ENCODE measurements at places on chromosomes 2 and 18. TPM values are rescaled to one million over a fixed set of nuclear protein-coding genes. Genes with fewer than 3 reads are reported as not detected.

DNA sequence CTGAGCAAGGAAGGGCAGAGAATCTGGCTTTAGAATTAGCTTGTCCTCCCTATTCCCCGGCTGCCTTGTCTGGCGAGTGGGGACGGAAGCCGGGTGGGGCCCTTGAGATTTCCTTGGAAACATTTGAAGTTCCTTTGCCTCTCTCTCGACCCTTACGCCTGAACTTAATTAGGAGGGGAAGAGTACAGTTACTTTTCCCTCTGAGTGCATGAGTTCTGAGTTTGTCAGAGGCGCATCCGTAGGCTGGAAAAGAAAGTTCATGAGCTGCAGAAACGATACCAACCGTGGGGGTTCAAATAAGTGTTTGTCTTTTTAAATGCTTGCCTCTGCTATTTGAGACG lies 468 bp downstream of the PIKFYVE start:
- H3K36me3 ChIP-seq = peaks cover 4% of the 10 kb centered on the region
- H3K4me3 ChIP-seq = peak overlapping the region; percentile 97
- no peak for DNase-seq
- no peaks in the 10 kb centered on the region for H3K27me3 ChIP-seq
- peaks cover 41% of the 10 kb centered on the region for H3K4me1 ChIP-seq
- peak overlapping the region; percentile 96 for H3K27ac ChIP-seq

DNA sequence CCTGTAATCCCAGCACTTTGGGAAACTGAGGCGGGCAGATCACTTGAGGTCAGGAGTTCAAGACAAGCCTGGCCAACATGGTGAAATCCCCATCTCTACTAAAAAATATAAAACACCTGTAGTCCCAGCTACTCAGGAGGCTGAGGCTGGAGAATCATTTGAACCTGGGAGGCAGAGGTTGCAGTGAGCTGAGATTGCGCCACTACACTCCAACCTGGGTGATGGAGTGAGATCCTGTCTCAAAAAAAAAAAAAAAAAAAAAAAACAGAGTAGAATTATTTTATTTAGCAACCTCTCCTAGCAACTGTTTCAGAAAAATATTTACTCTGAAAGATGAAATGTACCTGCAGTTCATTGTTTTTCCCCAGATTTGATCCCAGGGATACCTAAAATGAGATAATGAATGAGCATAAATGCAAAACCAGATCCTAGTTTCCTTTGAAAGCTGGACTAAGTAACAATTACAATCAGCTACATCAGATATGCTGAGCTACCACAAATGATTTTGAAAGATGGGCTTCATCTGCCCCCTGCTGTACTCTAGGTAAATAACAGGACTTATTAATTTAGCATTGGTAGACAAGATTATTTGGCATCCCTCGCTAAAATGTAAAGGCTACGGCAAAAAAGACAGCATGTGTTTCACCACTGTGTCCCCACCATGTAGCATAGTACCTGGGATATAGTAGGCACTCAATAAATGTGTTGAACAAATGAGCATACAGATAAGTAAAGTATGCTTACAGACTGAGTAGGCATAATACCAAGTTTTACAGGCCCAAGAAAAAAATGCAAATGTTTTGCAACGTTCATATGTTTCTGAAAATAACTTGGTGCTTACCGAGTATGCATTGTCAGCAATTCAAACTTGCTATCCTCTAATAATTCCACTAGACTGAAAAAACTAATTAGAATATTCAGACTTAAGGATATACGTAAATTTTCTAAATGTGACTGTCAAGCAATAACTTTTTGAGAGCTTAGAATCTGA lies 102.5 kb downstream of the ATL2 start:
- H3K27me3 ChIP-seq = no peaks in the 10 kb centered on the region
- no peaks in the 10 kb centered on the region for H3K4me1 ChIP-seq
- H3K4me3 ChIP-seq = no peak overlapping the region

- no peaks in the 10 kb centered on the region for H3K27me3 ChIP-seq
- no peak overlapping the region for H3K27ac ChIP-seq
- H3K4me1 ChIP-seq = no peaks in the 10 kb centered on the region
- DNase-seq = no peak
Measured at GRCh38 chr2:168583064-168583709, 127.1 kb downstream of the CERS6 start.

GRCh38 chr18:498931-499775 lies 1.3 kb downstream of the COLEC12 start:
- peaks cover 29% of the 10 kb centered on the region for H3K4me1 ChIP-seq
- H3K36me3 ChIP-seq = no peaks in the 10 kb centered on the region
- H3K4me3 ChIP-seq = peak overlapping the region; percentile 46
- peaks cover 58% of the 10 kb centered on the region for H3K27me3 ChIP-seq
- peak; percentile 42 for DNase-seq

DNA sequence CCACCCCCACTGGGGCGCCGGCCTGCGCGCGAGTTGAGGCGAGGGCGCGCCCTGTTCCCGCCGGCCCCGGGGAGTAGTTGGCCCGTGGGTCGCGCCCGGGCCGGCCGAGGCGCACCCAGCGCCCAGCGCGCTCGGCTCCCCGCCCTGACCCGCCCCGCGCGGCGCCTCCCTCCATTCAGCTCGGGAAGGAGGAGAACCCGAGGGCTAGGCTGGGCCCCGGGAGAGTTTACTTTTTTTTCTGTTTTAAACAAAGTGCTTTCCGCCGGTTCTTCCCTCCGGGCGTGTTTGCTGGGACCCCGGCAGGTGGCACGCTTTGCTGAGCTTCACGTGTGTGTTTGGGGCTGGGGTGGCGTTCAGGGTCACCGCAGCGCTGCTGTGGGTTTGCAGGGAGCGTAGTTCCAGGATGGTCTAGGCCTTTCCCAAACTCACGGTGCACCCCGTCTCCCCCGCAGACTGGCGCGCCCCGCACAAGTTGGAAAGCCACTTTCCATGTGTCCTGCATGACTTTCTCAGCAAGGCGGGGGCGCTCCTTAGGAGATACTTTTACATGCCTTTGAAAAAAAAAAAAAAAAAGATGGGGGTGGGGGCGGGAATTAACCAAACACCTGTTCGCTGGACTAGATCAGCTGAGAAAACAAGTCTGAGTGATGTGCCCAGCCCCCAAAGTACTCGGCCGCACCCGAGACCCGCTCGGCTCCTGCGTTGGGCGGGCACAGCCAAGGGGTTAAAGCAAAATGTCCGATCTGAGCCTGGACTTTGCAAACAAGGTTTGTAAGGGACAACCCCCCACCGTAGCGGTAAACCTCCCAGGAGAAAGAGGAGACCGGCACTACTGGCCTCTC lies 825 bp downstream of the ITGA6 start:
- peaks cover 5% of the 10 kb centered on the region for H3K4me1 ChIP-seq
- peak overlapping the region; percentile 75 for H3K4me3 ChIP-seq
- H3K27me3 ChIP-seq = peaks cover 48% of the 10 kb centered on the region
- no peak for DNase-seq
- no peaks in the 10 kb centered on the region for H3K36me3 ChIP-seq

GRCh38 chr2:186820303-186820702 lies 28.7 kb downstream of the ZSWIM2 start:
- H3K4me1 ChIP-seq = no peaks in the 10 kb centered on the region
- no peak for DNase-seq
- no peaks in the 10 kb centered on the region for H3K36me3 ChIP-seq
- no peak overlapping the region for H3K4me3 ChIP-seq
- no peak overlapping the region for H3K27ac ChIP-seq

DNA sequence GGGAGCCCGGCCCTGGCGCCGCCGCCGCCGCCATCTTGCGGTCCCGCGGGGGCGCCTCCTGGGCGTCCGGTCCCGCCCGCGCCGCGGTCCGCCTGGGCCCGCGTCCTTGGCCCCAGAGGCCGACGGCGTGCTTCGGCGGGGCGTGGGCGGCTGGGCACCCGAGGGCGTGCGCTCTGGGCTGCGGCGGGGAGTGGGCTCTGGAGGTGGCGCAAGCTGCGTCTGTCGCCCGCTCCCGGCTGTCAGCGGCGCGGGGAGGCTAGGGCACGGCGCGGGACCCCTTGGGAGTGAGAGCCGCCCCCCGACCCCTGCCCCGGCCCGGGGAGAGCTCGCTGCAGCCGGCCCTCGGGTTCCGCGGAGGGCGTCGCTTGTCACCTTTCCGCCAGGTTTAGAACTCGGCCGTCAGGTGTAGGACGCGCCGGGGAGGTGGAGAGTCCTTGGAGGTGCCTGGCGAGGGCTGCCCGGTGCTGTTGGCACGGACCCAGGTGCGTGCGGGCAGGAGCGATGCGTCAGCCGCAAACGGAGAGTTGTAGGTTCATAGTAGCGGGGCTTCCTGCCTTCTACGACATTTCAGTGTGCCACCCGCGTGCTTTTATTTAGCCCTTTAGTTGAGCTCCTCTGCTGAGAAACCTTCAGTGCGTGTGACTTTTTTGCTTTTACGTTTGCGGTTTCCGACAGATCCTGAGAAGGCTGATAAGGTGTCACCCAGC lies 921 bp downstream of the VAPA start:
- peak; percentile 79 for DNase-seq
- peak overlapping the region; percentile 99 for H3K27ac ChIP-seq
- no peaks in the 10 kb centered on the region for H3K36me3 ChIP-seq
- H3K27me3 ChIP-seq = no peaks in the 10 kb centered on the region

DNA sequence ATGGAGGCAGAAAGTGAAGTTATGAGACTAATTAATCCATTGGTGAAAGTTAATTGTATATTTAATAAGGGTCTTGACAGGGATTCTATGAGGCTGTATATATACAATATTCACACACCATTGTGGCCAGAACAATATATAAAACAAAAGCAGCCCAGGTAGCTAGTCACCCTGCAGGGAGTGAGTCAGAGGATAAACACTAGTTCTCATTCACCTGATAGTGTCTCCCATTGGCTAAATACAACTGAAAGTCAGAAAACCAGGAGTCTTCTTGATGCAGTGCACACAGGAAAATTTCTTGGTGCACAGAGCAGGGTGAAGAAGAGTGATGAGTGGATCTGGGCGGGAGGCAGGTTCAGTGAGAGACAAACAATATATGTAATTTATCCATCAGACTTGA lies 465.2 kb downstream of the ERBB4 start:
- H3K4me3 ChIP-seq = no peak overlapping the region
- H3K27ac ChIP-seq = no peak overlapping the region
- no peaks in the 10 kb centered on the region for H3K36me3 ChIP-seq
- DNase-seq = no peak

DNA sequence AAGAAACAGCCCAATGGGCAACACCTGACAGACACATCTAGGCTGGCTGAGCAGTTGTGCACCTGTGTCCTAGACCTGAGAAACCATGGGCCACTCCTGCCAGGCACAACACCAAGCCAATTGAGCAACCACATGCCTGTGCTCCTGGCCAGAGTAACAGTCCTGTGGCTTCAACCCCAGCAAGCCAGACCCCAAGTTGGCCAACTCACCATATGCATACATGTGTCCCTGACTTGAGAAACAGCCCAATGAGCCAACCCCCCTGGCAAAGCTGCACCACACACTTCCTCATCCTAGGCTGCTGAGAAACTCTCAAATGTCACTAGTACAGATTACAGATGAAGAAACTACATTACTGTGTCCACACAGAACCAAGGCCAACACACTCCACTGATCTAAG lies 36.6 kb downstream of the USP34 start:
- H3K4me1 ChIP-seq = peaks cover 75% of the 10 kb centered on the region
- no peak overlapping the region for H3K27ac ChIP-seq
- H3K27me3 ChIP-seq = no peaks in the 10 kb centered on the region

GRCh38 chr2:63012541-63012940 lies 38.1 kb upstream of the OTX1 start:
- no peaks in the 10 kb centered on the region for H3K36me3 ChIP-seq
- H3K4me1 ChIP-seq = no peaks in the 10 kb centered on the region
- H3K4me3 ChIP-seq = no peak overlapping the region
- H3K27me3 ChIP-seq = no peaks in the 10 kb centered on the region
- peak; percentile 10 for DNase-seq

DNA sequence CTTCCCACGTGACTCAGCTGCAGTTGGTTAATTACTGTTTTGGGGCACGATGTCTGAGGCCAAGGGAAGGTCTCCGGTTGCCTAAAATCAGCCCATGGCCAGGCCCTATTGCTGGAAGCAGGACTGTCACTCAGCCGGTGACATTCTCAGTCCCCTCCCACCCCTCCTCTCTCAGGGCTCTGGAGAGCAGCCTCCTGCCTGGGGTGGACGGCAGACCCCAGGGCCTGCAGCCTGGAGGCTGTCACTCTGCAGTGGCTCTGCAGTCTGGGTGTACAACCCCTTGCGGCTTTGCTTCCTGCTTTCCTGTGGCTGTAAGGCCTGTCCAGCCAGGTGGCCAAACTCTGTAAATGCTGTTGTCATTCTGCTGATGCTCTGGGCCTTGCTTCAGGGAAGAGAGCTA lies 32.8 kb downstream of the ZBTB7C start:
- H3K4me1 ChIP-seq = no peaks in the 10 kb centered on the region
- DNase-seq = no peak
- H3K4me3 ChIP-seq = no peak overlapping the region
- no peaks in the 10 kb centered on the region for H3K27me3 ChIP-seq
- H3K36me3 ChIP-seq = no peaks in the 10 kb centered on the region

GRCh38 chr2:73156539-73157124 lies 43.9 kb upstream of the RAB11FIP5 start:
- no peak overlapping the region for H3K4me3 ChIP-seq
- DNase-seq = peak; percentile 52
- H3K27ac ChIP-seq = no peak overlapping the region
- H3K27me3 ChIP-seq = peaks cover 42% of the 10 kb centered on the region

DNA sequence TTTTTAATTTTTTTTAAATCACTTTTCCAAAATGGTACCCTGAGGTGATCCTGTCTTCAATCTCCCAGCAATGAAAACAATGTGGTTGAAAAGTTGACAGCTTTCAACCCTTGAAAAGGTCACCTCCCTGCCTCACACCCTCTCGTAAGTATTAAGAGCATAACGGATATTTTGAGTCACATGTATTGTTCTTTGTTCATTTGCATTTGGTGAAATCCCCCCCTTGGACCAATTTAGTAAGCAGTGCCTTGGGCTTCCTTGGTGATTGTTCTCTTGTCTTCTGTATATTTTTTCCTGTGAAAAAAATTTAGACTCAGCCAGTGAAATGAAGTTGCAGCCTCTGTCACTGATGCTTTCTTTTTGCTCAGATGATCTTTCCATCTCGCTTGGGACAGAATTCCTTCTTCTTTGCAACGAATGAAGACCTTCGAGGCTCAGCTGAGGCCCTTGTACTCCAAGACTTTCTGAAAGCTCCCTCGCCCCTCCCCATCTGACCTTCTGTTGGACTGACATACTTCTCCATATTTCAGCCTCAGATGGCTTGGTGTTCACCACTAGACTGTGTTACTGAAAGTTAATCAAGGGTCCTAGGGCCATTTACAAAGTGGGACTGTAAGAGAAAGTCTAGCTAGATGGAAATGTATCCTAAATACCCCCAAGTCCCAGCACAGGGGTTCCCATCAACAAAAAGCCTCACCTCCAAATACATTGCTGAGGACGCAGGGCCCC lies 158.4 kb downstream of the BCL2 start:
- H3K27ac ChIP-seq = peak overlapping the region; percentile 76
- no peak overlapping the region for H3K4me3 ChIP-seq
- no peaks in the 10 kb centered on the region for H3K36me3 ChIP-seq
- DNase-seq = no peak

The GORASP2 gene
- total RNA-seq = 80.7 TPM

- DNase-seq = no peak
- H3K4me3 ChIP-seq = no peak overlapping the region
- H3K27ac ChIP-seq = no peak overlapping the region
- no peaks in the 10 kb centered on the region for H3K27me3 ChIP-seq
- H3K4me1 ChIP-seq = no peaks in the 10 kb centered on the region
- no peaks in the 10 kb centered on the region for H3K36me3 ChIP-seq
Measured at GRCh38 chr2:60998628-60999545, 18.6 kb upstream of the PEX13 start.

The ARL4C gene
- total RNA-seq = 15.8 TPM
